ENCODE measurements at places on chromosomes 6 and 20.

DNA sequence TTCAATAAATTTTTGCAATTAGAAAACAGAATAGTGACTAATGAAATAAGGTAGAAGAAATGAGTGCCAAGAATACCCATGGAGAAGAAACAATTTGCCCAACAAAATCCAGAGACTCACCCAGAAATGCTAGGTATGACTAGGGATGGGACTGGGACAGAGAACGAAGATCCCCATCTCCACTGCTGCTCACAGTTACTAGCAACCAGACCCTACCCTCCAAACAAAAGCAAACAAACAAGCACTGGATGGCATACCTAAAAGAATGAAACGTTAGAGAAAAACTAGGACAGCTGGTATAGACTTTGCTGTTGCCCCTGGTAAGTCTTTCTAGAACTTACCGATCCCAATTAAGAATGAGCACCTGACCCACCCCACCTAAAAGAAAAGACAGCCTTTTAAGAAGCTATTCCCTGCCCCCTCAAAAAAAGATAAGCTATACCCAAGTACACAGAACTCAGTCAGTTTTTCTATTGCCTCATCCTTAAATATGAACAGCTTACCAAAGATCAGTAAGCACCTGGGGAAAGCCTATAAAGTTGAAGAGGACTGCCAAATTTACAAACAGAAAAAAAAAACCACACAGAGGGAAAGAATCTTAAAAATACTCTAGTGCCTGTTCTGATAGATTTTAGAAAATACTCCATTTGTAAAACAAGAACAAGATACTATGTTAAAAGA, 31.7 kb downstream of the REPS1 start:
- no peak for DNase-seq

GRCh38 chr6:81682235-81682795, 70.2 kb downstream of the TENT5A start:
- DNase-seq: no peak

GRCh38 chr6:16196260-16196983, 42.0 kb upstream of the GMPR start:
- DNase-seq: no peak

DNA sequence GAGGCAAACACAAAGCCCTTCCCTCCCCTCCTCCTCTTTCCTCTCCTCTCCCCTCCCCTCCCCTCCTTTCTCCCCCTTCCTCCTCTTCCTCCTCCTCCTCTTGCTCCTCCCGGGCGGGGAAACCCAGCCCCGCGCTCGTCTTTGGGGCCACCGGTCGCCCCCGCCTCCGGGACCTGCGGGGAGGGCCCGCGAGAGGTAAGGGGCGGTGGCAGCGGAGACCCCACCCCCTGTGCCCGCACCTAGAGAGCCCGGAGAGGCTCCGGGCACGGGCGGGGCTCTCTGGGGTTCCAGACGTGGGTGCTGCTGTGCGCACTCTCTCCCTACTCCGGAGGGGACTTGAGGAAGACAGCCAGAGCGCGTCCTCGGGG, at the start of gene RIN2:
TSS of gene RIN2 (plus strand) at position 126 of the 368 bp plus-strand sequence. CDS start 131,344 bp downstream, outside the sequence.
- no peak for DNase-seq

DNA sequence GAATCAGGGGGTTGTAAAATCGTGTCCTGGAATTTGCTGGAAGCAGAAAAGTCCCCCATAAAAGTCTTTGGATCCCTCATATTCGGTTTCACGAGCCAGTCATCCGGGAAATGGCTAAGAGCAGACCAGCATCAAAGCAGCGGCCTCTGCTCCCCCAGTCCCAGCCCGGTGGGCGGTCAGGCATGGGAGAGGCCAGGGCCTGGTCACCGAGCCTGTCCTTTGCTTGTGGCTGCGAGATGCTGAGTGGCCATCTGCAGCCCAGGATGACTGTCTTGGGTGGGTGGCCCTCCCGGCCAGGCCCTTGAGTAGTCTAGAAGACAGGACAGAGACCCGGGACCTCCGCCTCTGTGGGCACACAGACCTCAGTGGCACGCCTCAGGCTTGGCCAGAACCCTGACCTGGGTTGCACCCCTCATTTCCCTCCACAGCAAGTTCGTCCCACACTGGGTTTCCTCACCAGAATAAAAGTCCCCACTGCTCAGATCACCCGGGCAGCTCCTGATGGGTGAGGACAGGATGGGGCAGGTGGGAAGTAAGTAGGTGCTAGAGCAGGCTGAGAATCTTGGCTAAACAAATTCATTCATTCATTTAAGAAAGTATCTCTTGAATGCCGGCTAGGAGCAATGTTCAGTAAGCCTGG, 172.1 kb downstream of the BMP7 start:
- DNase-seq: no peak

- no peak for DNase-seq
Measured at GRCh38 chr20:59386809-59387208, 86.4 kb downstream of the EDN3 start.

- no peak for DNase-seq
Measured at GRCh38 chr20:9838378-9839295, at the start of gene PAK5. Gene PAK5 (minus strand): TSS chr20:9839076. CDS start chr20:9644328, 194,748 bp downstream.

DNA sequence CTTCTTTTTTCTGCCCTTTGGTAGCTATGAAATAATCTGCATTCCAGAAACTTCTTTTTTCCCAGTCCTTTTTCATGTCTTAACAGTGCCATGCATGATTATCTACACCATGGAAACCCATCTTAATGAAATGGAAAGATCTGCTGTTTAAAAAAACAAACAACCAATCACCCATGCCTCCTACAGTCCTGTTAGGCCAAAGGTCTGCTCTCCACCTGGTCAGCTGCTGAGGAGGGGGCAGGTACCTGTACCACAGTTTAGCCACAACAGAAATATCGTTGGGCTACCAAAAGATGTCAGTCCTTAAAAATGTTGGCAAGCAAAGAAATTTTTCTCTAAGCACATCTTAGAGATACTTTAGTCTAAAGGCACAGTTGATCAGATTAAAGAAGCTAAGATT, 112.6 kb downstream of the SLC16A10 start:
- no peak for DNase-seq

DNA sequence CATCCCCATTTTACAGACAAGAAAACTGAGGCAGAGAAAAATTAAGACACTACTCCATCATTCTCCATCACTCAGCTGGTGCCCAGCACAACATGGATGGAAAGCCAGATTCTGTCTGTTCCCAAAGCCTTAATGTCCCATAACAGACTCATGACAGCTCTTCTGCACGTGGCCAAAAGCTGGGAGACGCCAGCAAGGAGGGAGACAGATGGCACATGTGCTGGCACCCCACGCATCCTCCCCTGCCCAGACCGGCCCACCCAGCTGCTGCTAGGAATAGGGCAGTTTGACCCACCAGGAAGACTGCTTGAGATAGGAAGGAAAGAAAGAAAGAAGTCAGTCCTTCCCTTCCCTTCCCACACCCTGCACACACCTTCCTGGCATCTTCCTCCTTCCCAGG, 96.3 kb downstream of the PREX1 start:
- no peak for DNase-seq

DNA sequence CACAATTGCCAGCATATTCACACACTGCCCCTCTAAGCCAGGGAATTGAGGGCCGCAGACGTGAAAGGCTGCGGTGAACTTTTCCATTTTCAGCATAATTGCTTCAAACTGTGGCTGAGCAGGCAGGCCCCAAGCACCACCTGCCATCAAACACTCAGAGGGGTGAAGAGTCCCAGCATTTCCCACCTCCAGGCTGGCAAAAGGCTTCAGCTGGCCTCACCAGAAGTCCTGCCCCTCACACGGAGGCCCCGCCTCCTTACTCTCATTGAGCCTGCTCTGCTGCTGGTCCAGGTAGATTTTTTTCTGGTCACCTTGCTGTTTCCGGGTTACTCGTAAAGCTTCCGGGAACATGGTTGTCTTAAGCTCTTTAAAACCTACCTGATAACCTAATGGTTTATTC, 52.0 kb upstream of the PRELID3B start:
- DNase-seq: no peak

GRCh38 chr6:158033077-158033750, 51.6 kb downstream of the SYNJ2 start:
- no peak for DNase-seq

- no peak for DNase-seq
Measured at GRCh38 chr6:13239530-13240455, 88.5 kb downstream of the TBC1D7 start.

DNA sequence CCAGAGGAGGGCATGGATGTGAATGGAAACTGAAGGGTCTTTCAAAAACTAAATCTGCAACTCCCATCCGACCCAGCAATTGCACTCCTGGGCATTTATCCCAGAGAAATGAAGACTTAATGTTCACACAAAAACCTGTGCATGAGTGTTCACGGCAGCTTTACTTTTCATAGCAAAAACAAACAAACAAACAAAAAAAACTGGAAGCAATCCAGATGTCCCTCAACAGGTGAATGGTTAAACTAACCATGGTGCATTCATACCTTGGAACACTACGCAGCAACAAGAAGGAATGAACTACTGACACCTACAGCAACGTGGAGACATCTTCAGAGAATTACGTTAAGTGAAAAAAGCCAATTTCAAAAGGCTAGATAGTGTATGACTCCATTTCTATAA, 32.2 kb downstream of the PMEPA1 start:
- no peak for DNase-seq

GRCh38 chr6:37177935-37178517, 8.1 kb downstream of the PIM1 start:
- DNase-seq: no peak

DNA sequence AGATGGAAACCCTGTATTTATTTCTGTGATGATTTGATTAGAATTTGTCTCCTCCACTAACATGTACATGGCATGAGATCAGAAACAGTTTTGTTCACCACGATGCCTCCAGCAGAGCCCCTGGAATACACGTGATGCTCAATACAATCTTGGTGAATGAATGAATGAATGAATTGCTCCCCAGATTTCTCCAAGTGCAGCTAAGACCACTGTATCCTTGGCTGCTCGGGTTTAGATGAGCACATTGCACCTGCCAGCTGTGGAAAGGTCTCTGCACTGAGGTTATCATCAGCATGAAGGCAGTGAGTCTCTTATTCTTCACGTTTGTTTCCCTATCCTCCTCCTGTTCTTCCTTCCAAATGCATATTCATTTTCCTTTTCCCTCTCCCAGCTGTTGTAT, 17.9 kb downstream of the CASS4 start:
- no peak for DNase-seq

DNA sequence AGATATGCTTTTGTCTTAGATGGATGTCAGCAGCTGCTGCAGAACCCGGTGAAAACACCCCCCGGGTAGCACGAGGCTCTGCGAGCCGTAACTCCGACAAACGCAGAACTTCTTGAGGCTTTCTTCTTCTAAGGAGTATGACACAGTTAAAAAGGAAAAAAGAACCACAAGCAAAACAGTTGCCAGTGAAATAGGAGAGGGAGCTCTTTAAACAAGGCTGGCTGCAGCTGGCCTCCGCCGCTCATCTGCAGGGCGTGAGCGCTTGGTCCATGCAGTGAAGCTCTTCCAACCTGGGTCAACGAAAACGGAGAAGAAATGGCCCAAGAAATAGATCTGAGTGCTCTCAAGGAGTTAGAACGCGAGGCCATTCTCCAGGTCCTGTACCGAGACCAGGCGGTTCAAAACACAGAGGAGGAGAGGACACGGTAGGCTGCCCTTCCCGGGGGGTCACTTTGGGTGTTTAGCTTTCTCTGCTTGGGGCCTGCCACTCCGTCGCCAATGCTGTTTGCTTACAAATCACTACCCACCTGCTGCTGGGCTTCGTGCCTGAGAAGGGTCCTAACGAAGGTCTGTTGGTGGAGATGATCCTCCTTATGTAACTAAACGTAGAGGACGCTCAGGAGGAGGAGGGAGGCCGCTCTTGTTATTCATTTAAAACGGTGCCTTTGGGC, 13.2 kb downstream of the SYTL3 start:
- DNase-seq: no peak

DNA sequence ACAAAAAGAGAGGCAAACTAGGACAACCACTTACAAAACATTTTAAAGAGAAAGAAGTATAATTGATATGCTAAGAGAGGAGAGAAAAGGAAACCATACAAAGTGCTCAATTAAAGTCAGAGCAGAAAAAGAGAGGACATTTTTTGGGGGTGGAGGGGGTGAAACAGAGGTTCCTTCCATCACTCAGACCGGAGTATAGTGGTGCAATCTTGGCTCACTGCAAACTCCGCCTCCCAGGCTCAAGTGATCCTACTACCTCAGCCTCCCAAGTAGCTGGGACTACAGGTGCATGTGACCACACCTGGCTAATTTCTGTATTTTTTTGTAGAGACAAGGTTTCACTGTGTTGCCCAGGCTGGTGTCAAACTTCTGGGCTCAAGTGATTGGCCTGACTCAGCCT, 9.4 kb downstream of the WASF1 start:
- no peak for DNase-seq

GRCh38 chr6:94270091-94270948, 851.0 kb upstream of the EPHA7 start:
- no peak for DNase-seq

GRCh38 chr6:66638518-66638917, 931.5 kb upstream of the EYS start:
- DNase-seq: no peak

DNA sequence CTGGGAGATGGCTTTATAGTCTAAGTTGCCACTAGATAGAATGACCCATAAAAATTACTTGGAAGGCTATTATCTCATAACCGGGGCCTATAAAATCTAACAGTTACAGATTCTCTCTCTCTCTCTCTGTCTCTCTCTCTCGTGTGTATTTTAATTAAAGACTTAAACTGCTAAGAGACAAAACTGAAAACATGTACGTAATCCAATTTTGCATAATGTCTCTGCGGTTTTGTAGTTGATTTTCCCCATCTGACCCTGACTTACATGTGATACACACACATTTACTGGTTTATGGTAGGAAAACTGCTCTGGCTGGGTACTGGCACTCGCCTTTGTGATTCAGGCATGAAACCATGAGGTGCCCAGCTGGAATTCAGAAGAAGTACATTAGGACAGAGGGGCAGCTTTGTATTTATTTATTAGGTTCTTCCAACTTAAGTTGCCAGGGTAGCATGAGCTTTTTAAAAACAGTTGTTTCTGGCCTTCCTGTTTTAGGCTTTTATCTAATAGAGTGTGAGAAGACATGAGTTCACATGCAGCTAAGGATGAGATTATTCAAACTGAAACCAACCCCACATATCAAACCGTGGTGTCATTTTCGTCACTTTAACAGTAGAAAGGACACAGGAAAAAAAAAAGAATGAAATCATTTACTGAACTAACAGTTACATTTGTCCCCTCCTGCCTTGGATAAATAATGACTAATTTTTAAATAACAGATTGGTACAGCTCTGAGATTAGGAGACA, 182.5 kb downstream of the GMPR start:
- peak; percentile 30 for DNase-seq

- DNase-seq: no peak
Measured at GRCh38 chr6:123022975-123023374, 26.9 kb downstream of the CLVS2 start.

GRCh38 chr6:83770910-83771309, 62.0 kb upstream of the SNAP91 start:
- DNase-seq: no peak

- no peak for DNase-seq
Measured at GRCh38 chr6:72461144-72461543, 160.7 kb upstream of the KCNQ5 start.

All from stimulated activated CD4-positive, alpha-beta T cell treated with anti-CD3 and anti-CD28 coated beads, Interleukin-12 subunit alpha, Interleukin-12 subunit beta, amount 100 ng/mL, for 4 hours (primary cell).